ENCODE measurements at places on chromosomes 7 and 10. TPM values are rescaled to one million over a fixed set of nuclear protein-coding genes. Genes with fewer than 3 reads are reported as not detected.

The PAPSS2 gene
- total RNA-seq, result 104 TPM

The SPDYE9 gene
- not detected for total RNA-seq

The IKZF5 gene
- total RNA-seq, result 1.8 TPM

The TMEM213 gene
- not detected for total RNA-seq

The ZMIZ2 gene
- 4.7 TPM for total RNA-seq

The EIF4H gene
- total RNA-seq, result 515 TPM

The MRM2 gene
- 13.5 TPM for total RNA-seq

The FOXP2 gene
- total RNA-seq, result 8.6 TPM

The SP4 gene
- total RNA-seq, result 8.9 TPM

The MYL10 gene
- not detected for total RNA-seq

The SLC16A9 gene
- 0.16 TPM for total RNA-seq

The HOXA7 gene
- 1.5 TPM for total RNA-seq

The PRSS37 gene
- not detected for total RNA-seq

The ACTL6B gene
- not detected for total RNA-seq

The MRLN gene
- not detected for total RNA-seq

The SPDYE6 gene
- 0.06 TPM for total RNA-seq

The ZNF248 gene
- total RNA-seq, result 8.9 TPM

The NUDT13 gene
- total RNA-seq, result 1.4 TPM

The HMX3 gene
- total RNA-seq, result not detected

The MKX gene
- total RNA-seq, result 0.19 TPM

The HK1 gene
- 105 TPM for total RNA-seq
